ENCODE measurements at places on chromosomes 2 and 18.

DNA sequence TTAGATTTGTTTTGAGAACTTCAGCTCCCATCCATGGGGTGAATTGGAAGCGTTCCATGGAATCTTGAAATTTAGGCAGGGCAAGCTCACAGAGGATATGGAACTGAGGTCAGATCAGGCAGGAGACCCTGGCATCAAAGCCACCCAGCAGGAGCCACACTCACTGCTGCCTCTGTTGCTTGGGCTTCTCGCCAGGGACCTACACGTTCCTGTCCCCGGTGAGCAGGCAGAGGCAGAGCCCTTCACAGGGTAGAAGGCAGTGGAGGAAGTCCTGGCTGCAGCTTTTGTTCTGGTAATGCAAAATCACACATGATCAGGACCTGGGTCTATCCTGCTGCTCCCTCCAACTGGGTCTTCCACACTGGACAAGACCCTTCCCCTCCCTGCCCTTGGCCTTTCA is 42.1 kb downstream of the CAPN13 start:
- DNase-seq, result no peak

DNA sequence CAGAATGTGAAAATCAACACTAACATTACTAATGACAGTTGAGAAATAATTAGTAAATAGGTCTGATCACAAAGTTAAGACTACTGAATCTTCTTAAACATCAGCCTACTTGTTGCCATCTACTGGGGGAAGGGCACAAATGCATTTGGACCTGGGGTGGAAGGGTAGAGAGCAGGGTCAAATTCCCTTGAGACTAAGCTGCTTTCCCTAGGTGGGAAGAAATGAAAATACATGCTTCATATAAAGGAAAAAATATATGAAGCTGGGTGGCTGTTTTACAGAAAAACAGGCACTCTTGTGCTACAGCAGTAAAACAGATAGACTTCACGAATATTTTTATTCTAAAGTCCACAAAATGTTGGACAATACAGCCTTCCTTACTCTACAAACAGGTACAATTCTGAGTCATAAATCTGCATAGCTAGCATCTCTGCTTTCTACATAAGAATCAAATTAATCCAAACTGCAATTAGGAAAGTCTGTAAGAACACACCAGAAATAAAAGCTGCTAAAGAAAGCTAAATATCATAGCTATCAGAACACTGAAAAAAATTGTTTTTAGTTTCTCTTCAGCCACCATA is 10.9 kb downstream of the TRIP12 start:
- DNase-seq, result peak; percentile 7

GRCh38 chr2:226965376-226965775 is 129.5 kb downstream of the RHBDD1 start:
- peak; percentile 27 for DNase-seq

DNA sequence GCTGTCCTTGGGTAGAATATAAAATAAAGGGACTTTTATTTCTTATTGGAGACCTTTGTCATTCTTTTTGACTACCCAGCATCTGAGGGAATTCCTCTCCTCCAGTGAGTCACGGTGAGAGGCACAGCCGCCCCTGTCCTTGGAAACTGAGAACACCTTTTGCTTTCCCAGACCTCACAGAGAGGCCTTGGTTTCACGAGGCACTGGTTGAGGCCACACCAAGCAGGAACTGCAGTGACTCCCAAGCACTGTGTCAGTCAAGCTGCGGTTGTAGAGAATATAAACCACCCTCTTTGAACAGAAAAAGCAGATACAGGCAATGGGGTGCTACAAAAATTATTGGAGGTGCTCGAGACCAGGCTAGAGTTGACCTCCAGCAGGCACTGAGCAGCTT is 16.4 kb downstream of the PRKAG3 start:
- DNase-seq, result no peak

DNA sequence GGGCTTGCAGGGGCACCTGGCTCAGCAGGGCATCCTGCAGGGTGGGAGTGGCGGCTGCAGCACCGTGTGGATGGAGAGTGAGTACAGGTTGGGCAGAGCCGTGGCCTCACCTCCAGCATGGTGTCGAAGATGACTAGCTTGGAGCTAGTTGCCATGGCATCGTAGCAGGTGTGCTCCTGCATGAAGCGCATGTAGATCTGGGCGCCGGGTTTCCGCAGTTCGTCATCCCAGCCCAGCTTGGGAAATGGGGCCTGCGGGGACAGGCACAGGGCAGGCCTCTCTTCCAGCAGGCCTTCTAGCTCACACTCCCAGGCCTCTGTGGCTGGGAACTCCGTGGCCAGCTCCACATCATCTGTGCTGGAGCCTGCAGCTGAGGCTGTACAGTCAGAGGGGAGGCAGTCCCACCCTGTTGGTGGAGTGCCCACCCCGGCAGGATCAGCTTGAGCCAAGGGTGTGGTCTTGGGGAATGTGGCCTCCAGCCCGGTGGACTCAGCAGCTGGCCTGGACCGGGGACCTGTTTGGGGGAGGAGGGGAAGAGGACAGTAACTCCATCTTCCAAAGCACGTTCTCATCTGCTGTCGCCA is 1.6 kb downstream of the PRKAG3 start:
- DNase-seq, result peak; percentile 65

- DNase-seq, result peak; percentile 73
Measured at GRCh38 chr2:67825476-67825875, 237.3 kb downstream of the C1D start.

DNA sequence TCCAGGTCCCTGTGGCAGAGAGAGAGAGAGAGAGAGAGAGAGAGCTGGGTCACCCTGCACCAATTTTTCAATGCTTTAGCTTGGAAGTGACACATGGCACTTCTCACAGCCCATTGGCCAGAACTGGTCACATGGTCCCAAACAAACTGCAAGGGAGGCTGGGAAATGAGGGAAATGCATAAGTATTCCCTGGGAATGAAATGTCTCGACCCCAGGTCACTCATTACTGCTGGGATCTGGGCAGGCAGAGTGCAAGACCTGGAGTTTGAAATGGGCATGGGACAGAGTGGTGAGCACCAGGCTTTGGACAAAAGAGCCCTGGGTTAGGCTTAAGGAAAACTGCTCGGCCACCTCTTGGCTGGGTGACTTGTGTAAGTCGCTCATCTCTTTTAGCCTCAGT is 37.0 kb downstream of the SMAD7 start:
- no peak for DNase-seq

DNA sequence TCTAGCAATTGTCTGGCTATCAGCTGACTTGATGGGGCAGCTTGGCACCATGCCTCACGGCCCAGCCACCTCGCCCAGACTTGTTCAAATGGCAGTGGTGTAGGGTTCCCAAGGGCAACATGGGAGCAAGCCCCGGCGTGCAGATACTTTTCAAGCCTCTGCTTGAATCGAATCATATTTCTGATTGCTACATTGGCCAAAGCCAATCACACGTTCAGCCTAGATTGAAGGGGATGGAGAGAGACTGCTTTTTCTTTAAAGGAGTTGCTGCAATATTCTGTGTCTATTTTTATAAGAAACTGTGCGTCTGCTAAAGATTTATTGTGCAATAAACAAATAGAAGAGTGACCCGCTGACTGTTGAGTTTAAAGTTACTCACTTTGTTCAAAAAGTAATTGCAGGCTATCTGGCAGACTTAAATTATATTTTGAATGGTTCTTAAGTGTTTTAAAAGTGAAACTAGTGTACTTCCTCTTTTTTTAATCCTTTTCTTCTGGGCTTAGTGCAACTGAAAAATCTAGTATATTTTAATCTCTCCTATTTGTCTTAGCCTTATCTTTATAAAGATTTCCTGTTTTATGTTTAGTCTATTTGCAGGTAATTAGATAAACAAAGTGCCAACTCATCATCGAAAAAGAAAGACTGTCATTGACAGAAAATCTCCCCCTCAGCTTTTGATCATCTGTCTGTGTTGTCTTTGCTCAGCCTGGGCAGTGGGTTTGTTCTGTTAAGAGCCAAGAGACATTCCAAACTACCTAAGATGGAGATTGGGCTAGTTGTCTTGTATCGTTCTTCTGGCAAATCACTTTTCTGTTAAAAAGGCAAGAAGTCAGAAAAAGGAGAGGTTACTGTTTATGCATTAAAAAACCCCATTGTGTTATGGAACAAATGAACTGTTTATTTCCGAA is 156.1 kb downstream of the TPGS2 start:
- peak; percentile 72 for DNase-seq

All from fibroblast of the aortic adventitia (primary cell).